ENCODE measurements at places on chromosomes 12 and 14. TPM values are rescaled to one million over a fixed set of nuclear protein-coding genes. Genes with fewer than 3 reads are reported as not detected.

The GPR68 gene
- 0.77 TPM for total RNA-seq

The TMEM116 gene
- 8.6 TPM for total RNA-seq

The ALDH1L2 gene
- total RNA-seq, result 34.2 TPM

The MYO1H gene
- not detected for total RNA-seq

The MSRB3 gene
- 4.2 TPM for total RNA-seq

The PPFIA2 gene
- not detected for total RNA-seq

The WASHC3 gene
- 80.0 TPM for total RNA-seq

The TDRD9 gene
- total RNA-seq, result 0.51 TPM

The PTHLH gene
- total RNA-seq, result 82.1 TPM

Data from bronchial epithelial cell (primary cell).